ENCODE measurements at places on chromosomes 1 and 21. TPM values are rescaled to one million over a fixed set of nuclear protein-coding genes. Genes with fewer than 3 reads are reported as not detected.

The DBT gene
- 9.1 TPM for total RNA-seq

The MYOG gene
- not detected for total RNA-seq

The MCOLN3 gene
- not detected for total RNA-seq

The LAMB3 gene
- total RNA-seq: 1.3 TPM

The NUP133 gene
- total RNA-seq: 82.5 TPM

The SIPA1L2 gene
- total RNA-seq: 0.22 TPM

The EVI5 gene
- total RNA-seq: 18.7 TPM

GRCh38 chr1:234120327-234120944, 216.0 kb downstream of the SLC35F3 start:
- peaks cover 7% of the 10 kb centered on the region for H3K27me3 ChIP-seq
- no peak overlapping the region for H3K4me3 ChIP-seq
- no peaks in the 10 kb centered on the region for H3K4me1 ChIP-seq
- DNase-seq: no peak
- no peak overlapping the region for H3K27ac ChIP-seq

DNA sequence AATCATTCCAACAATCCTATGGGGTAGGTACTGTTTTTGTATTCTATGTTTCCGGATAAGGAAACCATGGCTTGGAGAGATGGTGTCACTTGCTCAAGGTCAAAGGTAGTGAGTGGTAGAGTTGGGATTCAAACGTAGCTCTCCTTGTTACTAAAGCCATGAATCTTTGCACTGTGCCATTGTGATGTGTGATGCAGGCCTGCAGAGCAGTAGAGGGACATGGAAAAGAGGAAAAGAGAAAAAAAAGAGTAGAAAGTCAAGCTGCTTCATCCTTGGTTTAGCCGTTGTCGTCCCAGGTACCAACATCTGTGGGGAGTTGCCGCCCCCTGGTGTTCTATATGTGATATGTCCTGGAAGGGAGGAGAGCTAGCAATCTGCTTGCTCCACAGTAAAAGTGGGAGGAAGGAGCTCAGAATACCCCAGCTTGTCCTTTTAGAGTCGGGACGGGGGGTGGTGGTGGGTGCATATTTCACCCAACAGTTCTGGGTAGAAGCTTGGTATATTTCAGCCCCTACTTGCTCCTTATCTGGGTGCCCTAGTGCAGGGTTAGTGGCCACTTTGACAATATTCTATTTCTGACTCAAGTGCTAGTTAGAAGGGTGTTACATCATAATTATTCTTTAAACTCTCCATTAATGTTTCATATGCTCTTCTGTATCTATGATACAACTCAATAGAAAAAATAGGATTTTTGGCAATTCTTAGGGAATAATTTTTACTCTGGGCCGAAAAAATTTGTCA, 98.4 kb downstream of the EBNA1BP2 start:
- no peaks in the 10 kb centered on the region for H3K27me3 ChIP-seq
- DNase-seq: peak; percentile 84
- H3K36me3 ChIP-seq: no peaks in the 10 kb centered on the region
- H3K4me3 ChIP-seq: no peak overlapping the region
- no peak overlapping the region for H3K27ac ChIP-seq
- H3K4me1 ChIP-seq: peaks cover 15% of the 10 kb centered on the region

DNA sequence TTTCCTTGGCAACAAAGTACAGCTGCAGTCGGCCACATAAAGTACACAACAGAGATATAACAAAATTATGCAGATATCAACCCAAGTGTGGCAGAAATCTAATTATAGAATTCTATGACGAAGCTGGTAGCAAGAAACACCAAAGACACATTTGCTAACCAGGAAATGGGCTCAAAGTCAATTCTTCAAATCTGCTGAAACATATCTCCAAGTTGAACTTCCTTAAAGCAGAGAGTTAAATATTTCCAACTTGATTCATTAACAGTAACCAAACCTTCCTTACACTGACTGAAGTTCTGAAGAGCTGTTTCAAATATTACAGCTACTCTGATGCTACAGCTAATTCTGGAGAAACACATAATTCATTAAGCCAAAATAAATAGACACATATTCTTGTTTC, 67.6 kb upstream of the SDC3 start:
- no peak for DNase-seq
- no peak overlapping the region for H3K27ac ChIP-seq
- no peak overlapping the region for H3K4me3 ChIP-seq
- H3K27me3 ChIP-seq: no peaks in the 10 kb centered on the region
- H3K4me1 ChIP-seq: no peaks in the 10 kb centered on the region

GRCh38 chr21:29025328-29025713, 853 bp downstream of the USP16 start:
- H3K27ac ChIP-seq: peak overlapping the region; percentile 97
- peaks cover 25% of the 10 kb centered on the region for H3K36me3 ChIP-seq
- H3K4me3 ChIP-seq: peak overlapping the region; percentile 65
- no peak for DNase-seq

DNA sequence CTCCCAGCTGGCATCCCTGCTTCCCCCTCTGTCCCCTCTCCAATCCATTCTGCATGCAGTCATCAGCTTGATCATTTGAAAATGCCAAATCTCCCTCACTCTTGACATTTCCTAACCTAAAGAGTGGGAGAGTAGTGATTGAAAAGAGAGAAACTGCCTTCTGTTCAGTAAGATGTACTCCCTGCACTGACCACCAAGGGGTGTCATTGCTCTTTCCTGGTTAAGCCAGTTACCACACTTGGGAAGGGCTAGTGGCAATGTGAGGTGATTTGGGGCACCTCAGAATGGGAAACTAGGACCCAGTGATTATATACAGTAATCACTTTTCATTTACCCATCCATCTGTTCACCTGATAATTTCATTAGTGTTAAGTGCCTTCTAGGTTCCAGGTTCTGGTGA, 6.9 kb upstream of the TMEM269 start:
- no peaks in the 10 kb centered on the region for H3K27me3 ChIP-seq
- no peaks in the 10 kb centered on the region for H3K4me1 ChIP-seq
- DNase-seq: peak; percentile 76
- peaks cover 85% of the 10 kb centered on the region for H3K36me3 ChIP-seq

- H3K4me3 ChIP-seq: 0 out of 2 replicates have a peak overlapping the region, but pooled peaks have one; percentile 14
- no peaks in the 10 kb centered on the region for H3K4me1 ChIP-seq
- H3K36me3 ChIP-seq: no peaks in the 10 kb centered on the region
These were observed 422.7 kb downstream of the KIF26B start for GRCh38 chr1:245577191-245578157.

DNA sequence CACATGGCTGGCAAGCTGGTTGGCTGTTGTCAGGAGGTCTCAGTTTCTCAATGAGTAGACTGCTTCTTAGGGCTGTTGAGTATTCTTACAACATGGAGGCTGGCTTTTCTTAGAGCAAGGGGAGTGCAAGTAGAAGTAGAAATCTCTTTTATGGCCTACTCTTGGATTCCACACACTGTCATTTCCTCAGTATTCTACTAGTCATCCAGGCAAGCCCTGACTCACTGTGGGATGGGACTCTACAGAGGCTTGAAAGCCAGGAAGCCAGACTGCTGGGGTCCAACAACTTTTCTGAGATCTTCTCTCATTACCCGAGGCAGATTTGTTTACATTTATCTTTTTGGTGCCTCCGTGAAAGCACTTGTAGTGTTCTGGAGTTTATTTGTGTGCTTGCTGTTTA, 196.2 kb upstream of the APP start:
- no peaks in the 10 kb centered on the region for H3K27me3 ChIP-seq
- no peaks in the 10 kb centered on the region for H3K36me3 ChIP-seq
- no peak overlapping the region for H3K4me3 ChIP-seq
- no peak overlapping the region for H3K27ac ChIP-seq
- no peak for DNase-seq

GRCh38 chr1:23473037-23473800, 10.8 kb downstream of the ASAP3 start:
- no peak overlapping the region for H3K4me3 ChIP-seq
- H3K27ac ChIP-seq: no peak overlapping the region
- DNase-seq: no peak

DNA sequence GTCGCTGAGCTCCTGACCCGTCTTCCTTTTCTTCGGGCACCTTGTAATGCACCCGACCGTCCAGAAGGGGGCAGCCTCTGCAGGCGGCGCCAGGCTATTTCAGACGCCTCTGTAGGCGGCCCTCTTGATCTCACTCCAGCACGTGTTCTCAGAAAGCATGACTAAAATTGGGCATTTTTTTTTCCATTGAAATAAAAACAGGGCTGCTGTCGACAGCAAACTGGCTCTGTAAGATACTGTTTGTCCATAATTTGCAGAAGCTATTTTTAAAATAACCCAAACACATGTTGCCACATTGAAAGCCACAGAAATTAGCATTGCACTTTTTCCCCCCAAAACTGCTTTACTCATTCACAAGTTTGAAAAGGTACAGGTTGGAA, 78.0 kb downstream of the STUM start:
- H3K4me1 ChIP-seq: no peaks in the 10 kb centered on the region
- H3K27ac ChIP-seq: no peak overlapping the region
- peak; percentile 78 for DNase-seq
- H3K4me3 ChIP-seq: no peak overlapping the region
- no peaks in the 10 kb centered on the region for H3K36me3 ChIP-seq

- no peak for DNase-seq
- H3K4me1 ChIP-seq: no peaks in the 10 kb centered on the region
- no peak overlapping the region for H3K4me3 ChIP-seq
- no peak overlapping the region for H3K27ac ChIP-seq
- H3K36me3 ChIP-seq: no peaks in the 10 kb centered on the region
- no peaks in the 10 kb centered on the region for H3K27me3 ChIP-seq
These were observed 310.1 kb downstream of the BRINP2 start for GRCh38 chr1:177480741-177481305.

DNA sequence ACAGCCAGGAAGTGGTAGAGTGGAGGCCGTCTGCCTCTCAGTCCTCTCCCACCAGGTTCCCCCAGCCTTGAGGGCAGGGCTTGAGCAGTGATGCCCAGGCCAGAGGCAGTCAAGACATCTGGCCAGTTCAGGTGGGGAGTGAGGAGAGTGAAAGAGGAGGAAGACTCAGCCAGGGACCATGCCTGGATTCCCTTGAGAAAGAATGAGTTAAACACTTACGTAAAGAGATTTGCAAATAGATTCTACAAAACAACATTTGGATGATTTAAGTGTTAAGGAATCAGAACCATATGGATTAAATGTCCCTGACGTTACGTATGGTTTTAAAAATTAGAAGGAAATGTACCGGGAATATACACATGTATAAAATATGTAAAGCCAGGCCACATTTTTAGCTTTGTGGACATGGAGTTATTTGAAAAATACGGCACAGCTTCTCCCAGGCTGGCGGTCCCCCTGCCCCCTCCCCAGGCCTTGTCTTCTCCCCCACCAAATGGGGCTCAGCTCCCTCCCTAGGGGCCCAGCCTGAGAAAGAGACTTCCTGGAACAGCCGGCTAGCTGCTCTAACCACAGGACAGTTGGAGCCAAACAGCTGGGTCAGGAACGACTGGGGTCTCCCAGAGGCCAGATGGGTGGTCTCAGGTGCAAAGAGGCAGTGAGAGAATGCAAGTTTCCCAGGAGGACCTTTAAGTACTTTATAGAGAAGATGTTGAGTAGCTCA, 188.3 kb upstream of the EDN2 start:
- no peaks in the 10 kb centered on the region for H3K4me1 ChIP-seq
- no peak overlapping the region for H3K4me3 ChIP-seq
- DNase-seq: no peak
- no peaks in the 10 kb centered on the region for H3K36me3 ChIP-seq

DNA sequence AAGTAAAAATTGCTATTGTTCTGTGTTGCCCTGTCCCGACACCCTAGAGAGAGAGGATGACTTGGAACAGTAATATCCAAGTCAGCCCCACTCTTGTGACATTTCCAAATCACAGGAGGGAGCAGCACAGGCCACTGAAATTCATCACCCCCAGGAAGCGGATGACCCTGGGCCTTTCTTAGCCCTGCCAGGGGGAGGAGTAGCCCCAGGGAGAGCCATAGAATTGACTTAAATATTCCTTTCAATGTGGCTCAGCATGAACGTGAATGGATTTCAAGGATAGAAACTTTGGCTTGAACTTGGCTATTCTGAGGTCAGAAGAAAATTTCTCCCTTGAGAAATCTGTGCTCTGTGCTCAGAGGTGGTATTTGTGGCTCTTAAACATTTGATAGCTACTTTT, 80.6 kb downstream of the CENPF start:
- no peaks in the 10 kb centered on the region for H3K4me1 ChIP-seq
- H3K27ac ChIP-seq: no peak overlapping the region
- no peaks in the 10 kb centered on the region for H3K36me3 ChIP-seq
- H3K4me3 ChIP-seq: no peak overlapping the region
- H3K27me3 ChIP-seq: no peaks in the 10 kb centered on the region

GRCh38 chr1:163540727-163541126, 219.0 kb downstream of the NUF2 start:
- no peaks in the 10 kb centered on the region for H3K4me1 ChIP-seq
- DNase-seq: no peak
- H3K27me3 ChIP-seq: no peaks in the 10 kb centered on the region
- H3K27ac ChIP-seq: no peak overlapping the region
- no peaks in the 10 kb centered on the region for H3K36me3 ChIP-seq

DNA sequence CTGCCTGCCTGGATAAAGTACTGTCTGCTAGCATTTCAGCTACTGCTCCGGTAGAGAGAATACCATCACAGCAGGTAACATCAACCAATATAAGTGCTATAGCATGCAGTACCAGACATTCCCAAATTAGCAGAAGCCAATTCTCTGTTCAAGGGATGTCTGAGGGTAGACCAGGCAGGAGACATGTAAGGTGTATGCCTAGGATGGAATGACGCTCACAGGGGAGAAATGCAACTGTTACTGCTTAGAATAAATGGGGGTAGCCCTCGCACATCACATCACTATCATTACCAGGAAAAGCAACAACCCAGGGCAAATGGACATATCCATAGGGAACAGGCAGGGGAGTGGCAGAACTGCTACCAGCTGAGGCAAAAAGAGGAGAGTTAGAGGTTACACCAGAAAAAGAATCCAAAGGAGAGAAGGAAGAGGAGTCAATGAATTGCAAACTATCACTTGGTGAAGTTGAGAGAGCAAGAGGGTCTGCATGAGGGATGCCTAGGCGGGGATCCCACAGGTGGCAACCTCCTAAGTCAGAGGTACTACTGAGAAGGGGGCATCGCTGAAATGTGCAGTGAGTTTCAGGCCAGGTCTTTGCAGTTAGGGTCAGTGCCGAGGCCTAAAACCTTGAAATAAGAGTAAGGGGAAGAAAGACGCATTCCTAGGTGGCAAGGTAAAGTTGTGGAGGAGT, 1.1 kb downstream of the UBE2Q1 start:
- peaks cover 18% of the 10 kb centered on the region for H3K4me1 ChIP-seq
- H3K4me3 ChIP-seq: peak overlapping the region; percentile 82
- DNase-seq: no peak
- H3K36me3 ChIP-seq: peaks cover 39% of the 10 kb centered on the region
- no peaks in the 10 kb centered on the region for H3K27me3 ChIP-seq

DNA sequence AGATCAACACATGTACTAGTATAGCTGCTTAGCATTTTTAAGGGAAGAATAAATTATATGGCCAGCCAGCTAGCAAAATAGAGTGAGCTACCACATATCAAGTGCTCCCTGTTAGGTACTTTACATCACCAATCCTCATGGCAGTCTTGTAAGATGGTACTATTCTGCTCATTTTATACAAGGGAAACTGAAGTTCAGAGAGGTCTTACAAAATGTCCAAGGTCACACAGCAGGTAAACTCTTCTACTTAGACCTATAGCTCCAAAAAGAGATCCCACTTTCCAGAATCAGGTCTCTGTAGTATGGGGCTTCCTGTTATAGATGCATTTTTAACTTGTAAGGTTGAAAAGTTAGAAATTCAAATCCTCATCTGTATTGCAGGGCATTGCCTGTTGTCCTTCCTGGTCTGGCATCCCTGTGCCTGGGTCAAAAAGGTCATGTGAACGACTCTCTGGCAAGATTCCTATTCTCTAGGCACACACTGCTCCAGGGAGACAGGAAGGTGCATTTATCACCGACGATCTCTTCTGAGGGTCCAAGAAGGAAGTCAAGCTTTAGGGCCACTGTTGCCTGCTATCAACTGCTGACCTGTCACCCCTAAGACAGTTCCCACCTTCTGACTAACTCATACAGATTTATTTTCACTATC, 41.1 kb downstream of the TRIT1 start:
- H3K27me3 ChIP-seq: no peaks in the 10 kb centered on the region
- peaks cover 5% of the 10 kb centered on the region for H3K4me1 ChIP-seq
- H3K4me3 ChIP-seq: no peak overlapping the region
- peaks cover 99% of the 10 kb centered on the region for H3K36me3 ChIP-seq
- no peak for DNase-seq
- no peak overlapping the region for H3K27ac ChIP-seq
